AG08395 (cell line): ENCODE measurements at places on chromosomes 11 and 22.
A peak's percentile ranks its signal among the peaks of the same experiment; 100 is the strongest.

DNA sequence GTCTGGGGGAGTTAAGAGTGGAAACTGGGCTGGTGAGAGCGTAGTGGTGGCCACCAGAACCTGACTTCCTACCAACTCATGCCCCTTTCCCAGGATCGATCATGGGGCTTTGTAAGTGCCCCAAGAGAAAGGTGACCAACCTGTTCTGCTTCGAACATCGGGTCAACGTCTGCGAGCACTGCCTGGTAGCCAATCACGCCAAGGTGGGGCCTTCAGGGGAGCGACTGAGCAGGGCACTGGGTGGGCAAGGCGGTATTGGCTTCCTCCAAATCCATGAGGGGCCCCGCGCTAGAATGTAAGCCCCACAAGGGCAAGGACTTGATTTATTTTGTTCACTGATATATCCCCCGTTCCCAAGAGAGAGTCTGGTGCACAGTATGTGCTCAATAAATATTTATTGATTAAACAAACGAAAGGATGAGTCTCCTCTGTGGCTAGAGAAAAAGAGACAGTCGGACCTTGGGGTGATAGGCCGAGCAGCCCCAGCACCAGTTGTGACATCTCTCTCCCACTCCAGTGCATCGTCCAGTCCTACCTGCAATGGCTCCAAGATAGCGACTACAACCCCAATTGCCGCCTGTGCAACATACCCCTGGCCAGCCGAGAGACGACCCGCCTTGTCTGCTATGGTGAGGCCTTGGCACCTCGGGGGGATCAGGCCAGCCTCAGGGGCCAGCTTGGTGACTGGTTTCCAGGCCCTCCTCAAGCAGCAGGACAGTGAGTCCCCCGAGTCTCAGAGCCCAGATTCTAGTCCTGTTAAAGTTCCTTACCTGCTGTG is 765 bp downstream of the ZFPL1 start:
- DNase-seq, result no peak

DNA sequence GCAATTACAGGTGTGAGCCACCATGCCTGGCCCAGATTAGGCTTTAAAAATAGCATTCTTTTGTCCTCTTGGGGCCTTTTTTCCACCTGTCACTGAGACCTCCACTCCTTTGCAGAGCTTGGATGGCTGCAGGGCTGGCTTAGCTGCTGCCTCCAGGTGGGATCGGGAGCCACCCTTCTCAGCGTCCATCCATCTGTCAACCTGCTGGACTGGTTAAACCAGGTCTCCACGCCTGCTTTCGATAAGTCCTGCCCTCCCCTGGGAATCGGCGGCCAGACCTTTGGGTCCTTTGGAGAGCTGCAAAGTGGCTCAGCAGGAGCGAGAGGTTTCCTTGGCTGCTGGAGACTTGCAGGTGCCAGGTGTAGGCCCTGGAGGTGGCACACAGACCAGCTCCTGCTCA is 23.4 kb upstream of the GRAMD4 start:
- no peak for DNase-seq

DNA sequence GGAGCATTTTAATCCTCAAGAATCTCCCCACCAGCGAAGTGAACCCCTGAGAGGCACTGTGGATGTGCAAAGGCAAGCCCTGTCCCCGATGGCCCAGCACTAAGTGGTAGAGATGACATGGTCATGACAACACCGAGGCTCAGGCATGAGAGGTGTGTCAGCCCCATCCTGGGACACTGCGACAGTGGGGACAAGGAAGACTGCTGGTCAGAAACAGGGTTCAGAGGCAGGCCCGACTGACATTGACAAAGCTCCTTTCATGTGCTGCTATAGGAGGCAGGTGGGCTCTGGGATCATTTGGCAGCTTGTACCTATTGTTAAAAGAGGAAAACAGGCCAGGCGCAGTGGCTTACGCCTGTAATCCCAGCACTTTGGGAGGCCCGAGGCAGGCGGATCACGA is 54.3 kb upstream of the MYEOV start:
- DNase-seq, result no peak

- no peak for DNase-seq
Observed at GRCh38 chr11:101552888-101553287, 30.9 kb downstream of the TRPC6 start.

DNA sequence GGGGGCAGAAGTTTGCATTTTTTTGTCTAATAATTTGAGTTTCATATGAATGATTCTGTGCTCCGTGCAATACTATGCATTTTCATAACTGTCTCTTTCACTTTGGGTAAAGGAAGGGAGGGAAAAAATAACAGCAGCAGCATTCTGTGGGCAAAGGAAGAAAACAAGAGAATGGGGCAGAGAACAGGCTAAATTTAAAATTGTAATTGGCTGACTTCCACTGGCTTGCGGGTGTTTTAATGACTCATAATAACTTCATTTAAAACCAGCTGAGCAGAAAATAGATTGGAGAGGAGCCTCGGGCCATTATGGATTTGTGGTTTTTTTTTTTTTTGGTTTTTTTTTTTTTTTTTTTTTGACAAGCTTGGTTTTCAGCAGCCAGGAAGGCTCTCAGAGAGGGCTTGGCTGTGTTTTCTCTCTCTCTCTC is 107.4 kb downstream of the ZBTB16 start:
- peak; percentile 82 for DNase-seq

- no peak for DNase-seq
Observed at GRCh38 chr11:74534216-74534945, 40.9 kb upstream of the LIPT2 start.

- DNase-seq, result no peak
Observed at GRCh38 chr11:69400771-69401590, 80.5 kb upstream of the LINC01488 start.

DNA sequence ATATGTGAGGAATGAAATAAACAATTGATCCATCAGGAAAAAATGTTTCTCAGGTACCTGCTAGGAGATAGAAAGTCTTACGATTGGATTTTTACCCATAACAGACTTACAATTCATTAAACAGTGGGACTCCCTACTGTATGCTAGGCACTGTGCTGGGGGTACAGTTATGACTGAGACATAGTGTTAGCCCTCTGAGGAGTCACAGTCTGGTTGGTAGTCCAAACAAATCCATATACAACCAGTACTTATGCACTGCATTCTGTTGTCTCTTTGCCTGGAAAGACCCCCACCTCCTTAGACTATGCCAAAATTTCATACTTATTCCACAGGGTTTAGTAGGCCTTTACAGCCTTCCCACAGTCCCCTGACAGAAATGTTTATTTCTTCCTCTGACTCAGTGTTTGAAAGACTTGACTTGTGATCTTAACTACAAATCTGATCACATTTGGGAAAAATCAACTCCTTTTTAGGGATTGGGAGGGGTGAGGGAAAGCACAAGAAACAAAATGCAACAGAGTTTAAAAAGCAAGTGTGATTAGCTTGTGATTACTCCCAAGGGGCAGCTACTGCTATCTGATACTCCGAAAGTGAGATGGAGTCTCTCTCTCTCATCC is 69.4 kb upstream of the HORMAD2 start:
- DNase-seq, result no peak

DNA sequence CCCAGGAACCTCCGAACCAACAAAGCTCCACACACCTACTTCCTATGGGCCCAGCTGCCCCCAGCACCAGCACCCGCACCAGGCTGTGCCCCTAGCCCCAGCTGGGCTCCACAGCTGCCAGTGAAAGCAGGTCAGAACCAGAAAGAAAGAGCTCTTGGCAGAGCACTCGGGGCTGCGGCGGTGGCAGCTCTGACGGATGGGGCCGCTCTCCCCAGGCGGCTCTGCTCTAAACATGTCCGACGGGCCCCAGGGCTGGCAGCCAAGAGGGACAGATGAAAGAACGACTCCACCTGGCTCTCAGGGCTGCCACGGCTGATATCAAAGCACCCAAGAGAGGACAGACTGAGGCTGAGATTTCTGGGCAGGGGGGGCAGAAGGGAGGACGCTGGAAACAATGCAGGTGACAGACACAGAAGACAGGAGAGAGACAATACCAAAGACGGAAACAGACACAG is 25.7 kb downstream of the LRFN4 start:
- no peak for DNase-seq

DNA sequence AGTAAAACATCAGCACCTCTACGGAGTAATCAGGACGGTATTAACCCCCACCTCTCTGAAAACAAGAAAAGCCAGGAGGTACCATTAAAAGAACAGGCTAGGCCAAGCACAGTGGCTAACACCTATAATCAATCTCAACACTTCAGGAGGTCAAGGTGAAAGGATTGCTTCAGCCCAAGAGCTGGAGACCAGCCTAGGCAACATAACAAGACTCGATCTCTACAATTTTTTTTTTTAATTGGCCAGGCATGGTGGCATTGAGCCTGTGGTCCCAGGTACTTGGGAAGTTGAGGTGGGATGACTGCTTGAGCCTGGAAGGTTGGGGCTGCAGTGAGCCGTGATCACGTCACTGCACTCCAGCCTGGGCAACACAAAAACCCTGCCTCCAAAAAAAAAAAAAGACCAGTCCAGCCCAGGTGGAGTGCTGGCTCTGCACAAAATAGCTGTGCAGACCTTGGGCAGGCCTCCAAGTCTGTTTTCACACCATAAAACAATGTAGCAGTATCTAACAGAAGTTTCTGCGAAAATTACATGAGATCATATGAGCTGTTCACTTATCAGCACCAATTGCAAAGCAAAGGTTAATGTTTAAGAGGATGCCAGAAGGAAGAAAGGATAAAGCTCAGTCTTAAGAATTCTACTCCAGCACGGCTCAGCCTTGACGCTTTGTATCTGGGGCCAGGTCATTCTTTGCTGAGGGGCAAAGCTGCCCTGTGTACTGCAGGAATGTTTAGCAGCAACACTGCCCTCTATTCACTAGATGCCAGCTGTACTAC is 14.8 kb downstream of the CHKA start:
- no peak for DNase-seq

- no peak for DNase-seq
Observed at GRCh38 chr11:113131036-113131775, 170.0 kb downstream of the NCAM1 start.

DNA sequence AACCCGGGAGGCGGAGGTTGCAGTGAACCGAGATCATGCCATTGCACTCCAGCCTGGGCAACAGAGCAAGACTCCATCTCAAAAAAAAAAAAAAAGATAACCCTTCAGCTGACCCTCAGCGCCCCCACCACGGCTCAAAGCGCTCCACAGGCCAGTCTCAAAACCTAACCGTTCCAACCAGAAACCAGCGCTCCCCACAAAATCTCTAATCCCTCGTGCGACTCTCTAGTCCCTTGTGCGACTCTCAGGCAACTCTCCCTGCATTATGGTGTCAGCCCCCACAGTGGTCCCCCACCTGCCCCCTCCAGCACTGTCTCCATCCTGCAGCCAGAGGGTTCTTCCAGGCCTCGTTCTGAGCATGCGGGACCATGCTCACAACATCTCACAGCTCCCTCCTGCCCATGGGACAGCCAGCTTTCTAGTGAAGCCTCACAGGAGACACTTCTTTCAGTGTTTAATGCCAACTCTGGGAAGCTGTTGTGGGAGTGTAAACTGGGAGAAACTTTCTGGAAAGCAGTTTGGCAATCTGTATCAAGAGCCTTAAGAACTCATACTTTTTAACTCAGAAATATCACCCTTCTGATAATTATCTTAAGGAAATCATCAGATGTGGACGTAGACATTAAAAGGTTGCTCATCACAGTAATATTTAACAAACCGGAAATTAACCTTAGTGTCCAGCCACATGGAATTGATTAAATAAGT is 4.2 kb upstream of the RASGRP2 start:
- peak; percentile 60 for DNase-seq

GRCh38 chr22:28927630-28928029 is 44.3 kb downstream of the ZNRF3 start:
- DNase-seq, result no peak

DNA sequence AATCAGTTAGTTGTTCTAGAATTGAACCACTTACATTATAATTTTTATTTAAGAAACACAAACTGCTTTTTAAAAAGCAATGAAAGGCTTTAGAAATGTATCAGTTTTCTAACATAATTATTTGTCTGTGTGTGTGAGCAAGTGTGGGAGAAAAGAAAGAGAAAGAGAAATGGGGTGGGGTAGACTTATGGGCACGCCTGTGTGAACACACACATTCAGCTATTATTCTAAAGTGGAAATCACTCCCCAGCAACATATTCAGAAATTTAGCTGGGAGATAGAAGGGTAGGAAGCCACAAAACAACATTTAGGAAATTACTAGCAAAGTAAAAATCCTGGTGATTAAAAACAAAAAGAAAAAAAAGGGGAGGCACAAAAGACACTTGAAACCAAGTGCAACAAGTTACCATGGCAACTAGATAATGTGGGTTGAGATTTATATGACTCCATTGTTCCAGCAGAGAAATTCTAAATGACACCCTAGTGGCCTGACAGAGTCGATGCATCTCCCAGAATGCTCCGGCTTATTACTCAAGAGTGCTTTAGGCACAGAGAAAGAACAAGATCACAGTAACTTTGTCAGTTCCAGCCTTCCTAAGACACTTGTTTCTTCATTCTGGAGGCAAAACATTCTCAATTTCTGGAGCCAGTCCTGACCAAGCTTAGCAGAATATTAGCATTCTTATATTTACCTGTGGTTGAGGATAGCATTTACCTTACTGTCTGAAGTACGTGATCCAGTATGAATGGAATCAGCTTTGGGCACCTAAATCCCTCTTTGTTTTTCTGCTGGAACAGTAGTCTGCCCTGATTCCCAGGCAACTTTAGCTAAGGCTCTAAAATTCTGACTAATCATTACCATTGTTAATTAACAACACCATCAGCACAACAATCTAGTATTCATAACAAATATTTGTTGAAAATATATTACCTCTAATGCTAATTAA is 444.4 kb downstream of the DLG2 start:
- DNase-seq, result peak; percentile 11

DNA sequence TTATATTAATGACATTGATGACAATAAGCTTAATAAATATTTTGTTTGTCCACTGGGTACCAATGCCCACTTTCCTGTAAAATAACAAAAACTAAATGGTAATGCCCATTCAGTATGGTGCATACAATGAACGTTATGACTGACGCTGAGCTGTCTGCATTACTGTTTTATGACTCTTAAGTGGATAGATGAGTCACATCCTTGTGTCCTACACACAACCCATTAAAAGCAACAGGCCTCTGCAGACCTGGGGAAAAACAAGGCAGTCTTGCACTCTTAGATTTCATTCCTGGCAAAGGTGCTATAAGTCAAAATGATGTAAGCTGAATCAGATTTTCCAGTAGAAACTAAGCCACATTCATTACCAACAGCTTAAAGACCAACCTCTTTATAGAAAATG is 176.3 kb upstream of the TMEM45B start:
- DNase-seq, result peak; percentile 69

- DNase-seq, result no peak
Observed at GRCh38 chr22:22929381-22930221, 42.0 kb downstream of the IGLL5 start.

GRCh38 chr11:103596315-103596714 is 440.1 kb upstream of the DDI1 start:
- DNase-seq, result no peak

GRCh38 chr11:78313181-78313795 is 104.3 kb downstream of the GAB2 start:
- DNase-seq, result peak; percentile 84

- no peak for DNase-seq
Observed at GRCh38 chr11:980438-981357, 55.0 kb downstream of the AP2A2 start.

DNA sequence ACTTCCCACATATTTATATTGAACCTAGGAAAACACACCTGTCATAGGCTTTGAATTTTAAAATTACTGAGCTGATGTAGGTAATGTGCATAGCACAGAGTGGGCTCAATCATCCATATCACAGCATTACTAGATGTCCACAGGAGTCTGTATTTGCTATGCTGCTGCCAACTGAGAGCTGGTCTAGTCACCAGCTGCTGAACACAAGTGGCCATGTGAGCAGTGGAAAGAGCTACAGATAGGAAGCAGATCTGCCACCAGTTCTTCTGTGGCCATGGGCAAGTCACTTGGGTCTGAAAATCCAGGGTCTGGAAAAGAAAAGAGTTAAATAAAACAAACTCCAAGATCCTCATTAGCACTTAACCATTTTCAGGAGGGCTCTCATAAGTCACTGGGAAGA is 91.8 kb downstream of the APIP start:
- no peak for DNase-seq
